NCI-H1694 treated with DMSO at 0.1 percent for 48 hours (cell line): ENCODE measurements at places on chromosomes 6 and 20.

GRCh38 chr6:138383776-138384175, 6.1 kb downstream of the SMIM28 start:
- DNase-seq, result no peak

GRCh38 chr6:166588691-166589336, 2.3 kb upstream of the RAMACL start:
- DNase-seq, result no peak

DNA sequence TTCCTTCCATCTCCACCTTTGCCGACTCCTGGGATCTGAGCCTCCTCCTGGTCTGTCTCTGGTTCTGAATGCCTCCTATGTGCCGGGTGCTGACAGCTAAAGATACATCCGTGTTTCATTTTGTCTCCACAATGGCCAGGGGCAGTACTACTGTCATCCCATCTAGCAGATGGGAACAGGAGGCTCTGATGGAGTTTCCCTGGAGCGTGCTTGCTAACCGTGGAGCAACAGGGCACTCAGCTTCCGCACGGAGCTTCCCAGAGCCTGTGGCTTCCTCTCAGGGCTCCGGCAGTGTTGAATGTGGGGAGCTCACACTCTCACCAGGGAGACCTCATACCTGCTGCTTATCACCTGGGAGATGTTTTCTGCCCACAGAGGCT, 11.9 kb upstream of the NPBWR2 start:
- DNase-seq, result no peak

DNA sequence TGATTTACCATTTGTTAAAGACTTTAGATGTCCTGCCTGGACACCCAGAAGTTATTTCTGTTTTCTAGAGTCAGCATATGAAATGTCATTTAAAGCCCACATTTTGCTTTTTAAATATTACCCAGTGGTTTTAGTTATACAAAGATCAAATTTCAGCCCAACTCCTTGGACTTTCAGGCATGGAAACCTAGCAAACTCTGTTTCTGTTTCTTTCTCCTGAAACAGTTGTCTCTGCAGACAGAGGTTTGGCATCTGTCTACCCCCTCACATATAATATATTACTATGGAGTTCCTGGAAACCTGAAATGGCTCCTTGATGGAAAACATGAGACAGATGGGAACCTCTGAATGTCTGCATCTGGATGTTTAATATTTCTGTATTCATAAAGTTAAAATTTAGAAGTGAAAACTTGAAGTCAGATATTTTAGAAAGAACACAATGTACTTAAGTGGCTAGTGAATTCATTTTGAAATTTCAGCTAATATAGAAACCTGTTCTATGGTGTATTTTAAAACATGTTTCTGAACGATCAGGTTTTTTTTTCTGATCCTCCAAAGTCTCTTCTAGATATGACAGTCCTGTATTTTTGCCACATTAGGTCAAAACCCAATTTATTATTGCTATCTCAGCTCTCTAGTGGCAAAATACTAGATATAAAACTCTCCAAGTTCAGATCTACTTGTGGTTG, 743.3 kb downstream of the CD109 start:
- DNase-seq, result no peak

DNA sequence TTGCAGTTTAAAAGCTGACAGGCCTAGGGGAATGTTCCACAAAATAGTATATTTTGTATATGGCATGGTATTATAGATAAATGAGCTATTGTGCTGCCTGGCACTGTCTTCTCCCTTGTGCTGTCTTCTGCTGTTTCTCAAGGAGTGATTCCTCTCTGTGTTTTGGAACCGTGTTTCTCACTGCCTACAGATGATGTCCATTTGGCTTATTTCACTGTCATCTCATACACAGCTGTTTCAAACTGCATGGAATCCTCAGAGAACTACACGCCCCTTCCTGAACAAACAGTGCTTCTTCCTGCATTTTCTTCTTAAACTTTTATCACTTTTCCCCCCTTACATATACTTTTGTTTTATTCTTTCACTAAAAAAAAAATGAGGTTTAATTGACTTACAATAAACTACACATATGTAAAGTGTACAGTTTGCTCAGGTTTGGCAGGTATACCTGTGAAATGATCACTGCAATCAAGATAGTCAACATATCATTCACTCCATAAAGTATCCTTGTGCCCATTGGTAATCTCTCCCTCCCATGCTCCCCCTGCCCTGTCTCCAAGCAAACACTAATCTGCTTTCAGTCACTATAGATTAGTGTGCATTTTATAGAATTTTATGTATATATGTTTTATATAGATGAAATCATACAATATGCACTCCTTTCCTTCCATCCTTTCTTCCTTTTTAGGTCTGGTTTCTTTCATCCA, 43.0 kb downstream of the CBFA2T2 start:
- no peak for DNase-seq

DNA sequence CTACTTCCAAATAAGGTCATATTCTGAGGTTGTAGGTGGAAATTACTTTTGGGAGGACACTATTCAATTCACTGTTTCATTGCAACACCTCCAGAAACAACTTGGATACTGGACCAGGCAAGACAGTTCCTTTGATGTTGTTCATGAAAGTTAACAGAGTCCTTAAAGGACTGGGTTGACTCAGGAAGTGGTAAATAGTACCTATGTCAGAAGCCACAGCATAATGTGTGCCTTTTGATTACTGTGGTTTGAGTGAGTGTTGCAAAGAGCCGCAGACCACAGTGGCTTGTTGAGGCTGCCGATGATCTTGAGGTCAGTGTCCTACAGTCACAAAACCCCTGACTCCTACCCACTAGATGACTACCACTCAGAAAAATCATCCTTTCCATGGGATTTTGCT, 10.9 kb downstream of the IL20RA start:
- no peak for DNase-seq

DNA sequence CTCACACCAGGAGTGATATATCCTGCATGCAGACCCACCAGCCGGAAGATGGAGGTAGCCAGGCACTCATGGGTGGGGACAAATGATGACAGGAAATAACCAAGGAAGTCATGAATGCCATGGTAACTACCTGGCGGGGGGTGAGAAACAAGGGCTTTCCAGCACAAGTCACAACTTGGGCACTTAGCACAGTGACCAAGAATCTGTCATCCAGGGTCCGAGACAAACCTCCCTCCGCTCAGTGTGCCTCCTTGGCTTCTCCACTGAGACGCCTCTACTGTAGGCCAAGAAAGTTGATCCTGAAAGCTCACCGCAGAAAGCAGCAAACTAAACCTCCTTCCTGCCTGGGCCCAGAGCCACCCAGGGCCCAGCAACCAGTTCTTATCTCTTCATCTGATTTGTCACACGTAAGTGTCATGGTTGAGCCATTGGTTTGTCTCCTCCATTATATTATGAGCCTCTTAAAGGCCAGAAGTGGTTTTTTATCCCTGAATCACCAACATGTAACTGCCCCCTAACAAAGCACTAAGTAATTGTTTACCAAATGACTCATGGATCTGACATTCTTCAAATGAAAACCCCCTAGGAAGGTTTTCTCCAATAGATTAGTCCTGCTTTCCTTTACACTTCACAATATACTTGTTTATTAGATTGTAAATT, 84.3 kb upstream of the TAB2 start:
- no peak for DNase-seq

GRCh38 chr20:17863577-17864292, 104.9 kb downstream of the SNX5 start:
- no peak for DNase-seq

GRCh38 chr6:165643015-165643414, 20.0 kb downstream of the PDE10A start:
- DNase-seq, result no peak

GRCh38 chr6:7058250-7058923, 49.4 kb upstream of the RREB1 start:
- no peak for DNase-seq

DNA sequence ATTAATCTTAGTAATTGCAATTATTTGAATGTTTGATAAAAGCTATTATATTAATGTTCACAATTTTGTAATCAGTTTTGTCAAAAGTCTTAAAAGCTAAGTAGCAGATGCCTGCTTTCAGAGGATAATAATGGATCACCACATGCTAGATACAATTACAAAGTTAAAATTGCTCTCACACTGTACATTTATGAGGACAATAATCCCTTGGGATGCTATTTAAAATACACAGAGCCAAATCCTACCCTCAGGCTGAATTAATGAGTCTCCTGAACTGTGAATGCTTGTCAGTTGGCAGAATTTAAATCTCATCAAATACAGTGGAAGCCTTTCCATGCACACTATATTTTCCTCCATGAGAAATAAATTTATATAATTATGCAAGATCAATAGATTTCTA, 153.3 kb upstream of the SYNCRIP start:
- peak; percentile 29 for DNase-seq

DNA sequence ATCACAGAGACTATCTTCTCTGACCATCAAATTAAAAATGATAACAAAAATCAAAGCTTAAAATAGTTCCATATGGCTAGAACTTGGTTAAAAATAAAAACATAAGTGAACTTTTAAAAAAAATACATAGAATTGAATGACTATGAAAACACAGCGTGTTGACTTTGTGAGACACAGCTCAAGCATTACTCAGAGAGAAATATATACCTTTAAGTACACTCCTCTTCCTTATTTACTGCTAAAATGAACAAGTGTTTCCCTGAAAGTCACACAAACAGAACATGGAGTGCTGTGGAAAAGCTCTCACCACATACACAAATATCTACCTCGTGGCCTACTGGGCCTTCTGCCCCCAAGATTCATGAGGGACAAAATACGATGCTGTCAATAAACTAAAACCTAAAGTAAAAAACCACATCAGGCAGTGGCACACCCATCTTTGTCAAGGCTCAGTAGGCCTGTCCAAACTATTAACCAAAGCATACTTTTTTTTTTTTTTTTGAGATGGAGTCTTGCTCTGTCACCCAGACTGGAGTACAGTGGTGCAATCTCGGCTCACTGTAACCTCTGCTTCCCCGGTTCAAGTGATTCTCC, 7.5 kb downstream of the FAXC start:
- no peak for DNase-seq

DNA sequence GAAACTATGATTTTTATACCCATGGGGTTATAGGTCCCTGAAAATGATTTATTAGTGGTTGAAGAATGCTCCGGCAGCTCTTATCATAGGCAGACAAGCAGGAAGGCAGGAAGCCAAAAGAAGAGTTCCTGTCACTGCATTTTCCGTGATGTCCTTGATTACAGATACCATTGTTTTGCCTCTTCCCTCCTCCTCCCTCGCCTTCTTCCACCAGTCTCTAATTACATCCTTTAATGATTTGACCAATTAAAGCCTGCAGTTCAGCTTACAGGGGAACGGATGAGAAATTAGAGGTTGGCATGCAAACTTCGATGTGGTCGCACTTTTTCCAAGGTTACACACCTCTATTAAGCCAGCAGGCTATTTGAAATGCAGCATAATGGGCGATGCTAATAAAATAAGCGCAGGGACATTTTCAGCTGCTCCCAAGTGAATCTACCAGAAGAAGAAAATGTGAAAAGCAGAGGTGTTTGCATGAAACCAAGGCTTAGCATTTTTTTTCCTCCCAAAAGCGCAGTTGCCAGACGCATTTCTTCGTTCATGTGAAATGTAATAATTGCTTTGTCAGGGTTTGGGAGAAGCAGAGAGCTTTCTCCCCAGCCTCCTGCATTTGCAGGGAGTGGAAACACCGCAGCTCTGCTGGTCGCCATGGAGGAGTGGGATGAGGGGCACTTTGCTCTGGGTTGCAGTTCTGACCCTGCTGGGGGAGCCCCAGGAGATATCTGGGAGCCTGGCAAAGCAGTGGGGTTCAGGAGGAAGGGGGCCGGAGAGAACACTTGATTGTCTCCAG, 6.0 kb downstream of the NOX3 start:
- peak; percentile 36 for DNase-seq

DNA sequence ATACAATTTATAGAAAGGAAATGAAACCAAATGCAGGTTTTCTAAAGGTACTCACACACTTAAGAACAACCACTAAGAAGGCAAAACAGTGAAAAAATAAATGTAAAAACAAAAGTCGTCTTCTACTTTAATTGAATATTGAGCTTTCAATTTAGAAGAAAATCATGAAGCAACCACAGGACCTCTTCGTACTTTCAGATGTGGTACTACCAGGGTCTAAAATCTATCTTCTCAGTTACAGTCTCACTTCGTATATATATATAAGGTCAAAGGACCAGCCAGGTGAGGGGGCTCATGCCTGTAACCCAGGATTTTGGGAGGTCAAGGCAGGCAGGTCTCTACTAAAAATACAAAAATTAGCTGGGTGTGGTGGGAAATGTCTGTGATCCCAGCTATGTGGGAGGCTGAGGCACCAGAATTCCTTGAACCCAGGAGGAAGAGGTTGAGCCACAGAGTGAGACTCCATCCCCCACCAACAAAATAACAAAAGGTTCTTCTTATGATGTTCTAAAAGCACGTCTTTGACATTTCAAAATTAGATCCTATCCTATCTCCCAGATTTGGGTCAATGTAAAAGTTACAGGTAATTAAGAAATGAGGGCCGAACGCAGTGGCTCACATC, 12.5 kb downstream of the ROMO1 start:
- no peak for DNase-seq

- DNase-seq, result no peak
Measured at GRCh38 chr6:9830808-9831207, 584.1 kb downstream of the TFAP2A start.

DNA sequence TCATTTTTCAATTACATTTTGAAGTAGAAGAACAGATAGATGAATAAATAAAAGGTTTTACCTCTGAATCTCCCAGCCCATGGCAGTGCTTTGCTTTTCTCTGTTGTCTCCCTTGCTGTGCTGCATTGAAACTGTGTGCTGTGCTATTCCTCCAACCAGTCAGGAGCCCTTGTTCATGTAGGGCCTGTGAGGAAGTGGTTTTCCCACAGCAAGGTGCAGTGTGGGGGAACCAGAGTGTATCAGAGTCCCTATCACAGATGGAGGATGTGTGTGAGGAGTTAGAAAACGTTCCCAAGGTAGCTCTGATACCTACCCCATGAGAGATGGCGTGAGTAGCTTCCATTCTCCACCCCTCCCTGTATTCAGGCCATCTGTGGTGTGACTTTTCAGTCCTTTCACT, 72.8 kb upstream of the RALGAPA2 start:
- DNase-seq, result no peak

GRCh38 chr6:75386050-75386770, 101.6 kb upstream of the TMEM30A start:
- DNase-seq, result no peak

DNA sequence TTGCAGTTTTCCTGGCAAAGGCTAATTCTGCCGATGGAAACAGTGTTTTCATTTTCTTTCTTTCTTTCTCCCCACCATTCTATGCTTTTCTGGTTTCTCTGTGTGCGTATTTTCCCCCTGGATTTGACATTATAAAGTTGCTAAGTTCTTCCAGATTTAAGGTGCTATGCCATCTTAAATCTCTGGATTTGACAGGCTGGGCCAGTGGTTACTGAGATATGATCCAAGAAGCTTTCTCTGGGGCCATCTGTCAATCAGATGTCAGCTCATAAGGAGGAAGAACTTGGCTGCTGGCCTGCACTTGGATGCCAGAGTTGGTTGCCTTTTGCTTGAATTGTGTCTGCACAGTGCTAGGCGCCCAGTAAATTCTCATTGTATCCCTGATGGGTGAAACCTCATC, 39.7 kb downstream of the SLC2A10 start:
- no peak for DNase-seq

GRCh38 chr20:11229772-11230171, 556.0 kb upstream of the JAG1 start:
- no peak for DNase-seq
